ENCODE measurements at places on chromosomes 3 and 15.

DNA sequence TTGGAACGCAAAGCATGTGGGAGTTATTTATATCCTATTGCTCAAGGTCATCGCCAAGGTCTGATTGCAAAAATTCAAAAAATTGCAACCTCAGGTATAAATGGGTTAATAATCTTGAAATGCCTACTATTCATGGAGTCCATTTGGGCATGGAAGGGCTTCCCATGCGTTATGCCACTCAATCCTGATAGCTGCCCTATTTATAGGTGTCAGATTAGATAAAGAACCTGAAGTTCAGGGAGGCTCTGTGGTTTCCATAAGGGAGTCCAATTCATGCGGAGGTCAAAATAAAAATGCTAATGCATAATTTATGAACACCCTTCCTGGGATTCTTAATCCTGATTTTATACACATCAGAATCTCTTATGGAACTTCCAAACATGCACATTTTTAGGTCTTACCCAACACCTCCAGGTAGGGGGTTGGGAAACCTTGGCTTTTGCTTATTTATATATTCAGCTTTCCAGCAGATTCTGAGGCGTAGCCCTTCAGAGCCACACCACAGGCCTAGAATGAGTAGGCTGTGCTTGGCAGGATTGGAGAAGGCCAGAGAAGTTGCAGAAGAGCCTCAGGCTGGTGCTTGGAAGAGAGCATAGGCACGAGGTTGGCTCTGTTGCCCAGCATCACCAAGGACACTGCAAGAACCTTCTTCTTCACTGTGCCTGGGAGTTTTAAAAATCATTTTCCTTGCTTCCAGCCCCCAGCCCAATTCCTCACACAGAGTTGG lies 324.4 kb upstream of the CFAP20DC start:
- DNase-seq, result no peak

GRCh38 chr3:13561376-13561775 lies 12.5 kb downstream of the FBLN2 start:
- DNase-seq, result no peak

DNA sequence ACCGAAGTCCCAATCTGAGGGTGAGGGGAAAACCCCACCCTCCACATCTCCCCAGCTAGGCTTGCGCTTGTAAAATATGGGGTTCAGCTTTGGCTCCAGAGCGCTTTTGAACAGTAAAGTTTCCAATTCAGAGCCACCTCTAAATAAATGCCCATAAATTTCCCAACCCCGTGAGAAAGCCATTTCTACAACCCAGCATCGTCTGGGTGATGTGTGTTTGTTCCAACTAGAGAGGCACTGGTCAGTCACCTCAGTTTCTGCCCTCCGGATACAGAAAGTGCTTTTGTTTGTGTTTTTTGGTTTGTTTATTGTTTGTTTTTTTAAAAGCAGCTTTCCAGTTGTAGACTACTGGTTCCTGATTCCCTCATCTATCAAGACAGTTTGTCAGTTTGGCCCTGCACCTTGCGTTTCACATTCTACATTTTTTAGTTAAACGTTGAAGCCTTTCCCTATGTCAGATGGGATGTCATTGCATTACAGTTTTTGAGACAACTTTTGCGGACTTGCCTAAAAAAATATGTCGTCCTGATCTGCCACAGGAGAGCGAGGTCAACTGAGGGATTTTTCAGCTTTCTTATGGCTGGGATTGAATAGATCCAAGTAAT lies 15.0 kb upstream of the SOX2 start:
- DNase-seq, result no peak

DNA sequence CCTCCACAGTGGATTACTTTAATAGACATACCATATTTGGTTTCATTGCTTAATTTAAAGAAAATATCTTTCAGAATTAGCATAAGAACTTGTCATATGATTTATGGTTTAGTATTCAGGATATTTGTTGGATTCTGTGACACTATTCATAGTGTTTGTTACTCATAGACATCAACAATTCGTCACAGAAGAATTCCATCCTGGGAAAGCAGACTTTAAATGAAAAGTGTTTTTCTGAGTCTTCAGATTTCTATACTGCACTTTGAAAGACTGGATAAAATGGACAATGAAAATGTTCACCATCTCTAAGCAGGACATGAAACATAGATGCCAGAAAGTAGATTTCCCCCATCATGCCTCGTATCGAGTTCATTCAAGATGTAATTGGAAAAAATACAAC lies 435.6 kb upstream of the ONECUT1 start:
- no peak for DNase-seq

DNA sequence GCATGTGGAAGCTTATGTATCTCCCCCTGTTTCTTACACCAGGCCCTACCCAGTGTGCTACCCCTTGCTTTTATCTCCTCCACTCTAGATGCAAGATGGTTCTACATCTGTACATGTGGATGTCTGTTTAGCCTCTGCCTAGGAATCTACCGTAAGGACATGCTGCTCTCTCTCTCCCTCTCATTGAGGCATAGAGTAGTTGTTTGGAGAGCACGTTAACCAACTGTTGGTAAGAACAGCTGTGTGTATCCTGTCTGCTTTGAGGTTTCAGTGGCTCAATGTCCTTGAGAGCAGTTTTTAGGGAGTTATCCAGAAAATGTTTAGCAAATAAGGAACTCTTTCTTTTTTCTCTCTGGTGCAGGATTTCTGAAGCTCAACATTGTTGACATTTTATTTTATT lies 152.8 kb downstream of the DNAJB8 start:
- no peak for DNase-seq

- peak; percentile 75 for DNase-seq
These were observed 366.1 kb upstream of the ZNF385D start for GRCh38 chr3:22117091-22117490.

GRCh38 chr3:152261329-152261728 lies 7.4 kb upstream of the MBNL1 start:
- DNase-seq, result no peak

DNA sequence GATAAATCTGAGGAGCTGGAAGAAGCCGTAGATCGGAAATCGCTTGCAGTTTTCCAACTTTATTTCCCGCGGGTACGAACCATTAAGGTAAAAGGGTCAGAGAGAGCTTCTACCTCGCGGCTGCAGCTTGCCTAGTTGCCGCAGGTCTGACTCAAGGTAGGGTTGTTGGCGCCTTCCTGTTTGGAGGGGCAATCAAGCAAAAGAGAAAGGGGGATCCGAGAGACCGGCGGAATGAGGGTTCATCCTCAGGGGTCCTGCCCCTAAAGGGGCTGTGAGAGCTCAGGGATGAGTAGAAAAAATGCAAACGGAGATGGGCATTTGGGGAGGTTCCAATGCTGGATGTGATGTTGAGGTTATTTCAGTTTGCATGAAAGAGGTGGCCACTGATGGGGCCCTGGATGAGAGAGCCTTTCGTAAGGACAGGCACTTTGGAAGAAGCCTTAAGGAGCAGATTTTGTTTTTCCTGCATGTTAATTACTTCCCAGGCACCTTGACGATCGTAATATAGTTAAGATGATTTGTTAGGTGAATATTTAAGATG lies 265.4 kb downstream of the CGGBP1 start:
- DNase-seq, result no peak

GRCh38 chr15:80494351-80494751 lies 90.2 kb downstream of the ARNT2 start:
- DNase-seq, result no peak

DNA sequence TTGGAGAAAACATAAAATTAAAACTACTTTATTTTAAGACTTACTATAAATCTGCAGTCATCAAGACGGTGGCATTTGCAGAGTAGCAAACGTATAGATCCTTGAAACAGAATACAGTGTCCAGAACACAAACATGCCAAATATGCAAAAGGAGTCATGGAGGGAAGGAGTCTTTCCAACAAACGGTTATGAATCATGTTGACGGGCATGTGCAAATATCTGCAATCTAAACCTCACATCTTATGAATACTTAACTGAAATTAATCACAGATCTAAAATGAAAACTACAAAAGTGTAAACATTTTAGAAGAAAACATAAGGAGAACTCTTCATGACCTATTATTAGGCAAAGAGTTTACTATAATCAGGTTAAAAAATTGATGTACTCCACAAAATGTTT lies 69.4 kb downstream of the TFRC start:
- peak; percentile 20 for DNase-seq

DNA sequence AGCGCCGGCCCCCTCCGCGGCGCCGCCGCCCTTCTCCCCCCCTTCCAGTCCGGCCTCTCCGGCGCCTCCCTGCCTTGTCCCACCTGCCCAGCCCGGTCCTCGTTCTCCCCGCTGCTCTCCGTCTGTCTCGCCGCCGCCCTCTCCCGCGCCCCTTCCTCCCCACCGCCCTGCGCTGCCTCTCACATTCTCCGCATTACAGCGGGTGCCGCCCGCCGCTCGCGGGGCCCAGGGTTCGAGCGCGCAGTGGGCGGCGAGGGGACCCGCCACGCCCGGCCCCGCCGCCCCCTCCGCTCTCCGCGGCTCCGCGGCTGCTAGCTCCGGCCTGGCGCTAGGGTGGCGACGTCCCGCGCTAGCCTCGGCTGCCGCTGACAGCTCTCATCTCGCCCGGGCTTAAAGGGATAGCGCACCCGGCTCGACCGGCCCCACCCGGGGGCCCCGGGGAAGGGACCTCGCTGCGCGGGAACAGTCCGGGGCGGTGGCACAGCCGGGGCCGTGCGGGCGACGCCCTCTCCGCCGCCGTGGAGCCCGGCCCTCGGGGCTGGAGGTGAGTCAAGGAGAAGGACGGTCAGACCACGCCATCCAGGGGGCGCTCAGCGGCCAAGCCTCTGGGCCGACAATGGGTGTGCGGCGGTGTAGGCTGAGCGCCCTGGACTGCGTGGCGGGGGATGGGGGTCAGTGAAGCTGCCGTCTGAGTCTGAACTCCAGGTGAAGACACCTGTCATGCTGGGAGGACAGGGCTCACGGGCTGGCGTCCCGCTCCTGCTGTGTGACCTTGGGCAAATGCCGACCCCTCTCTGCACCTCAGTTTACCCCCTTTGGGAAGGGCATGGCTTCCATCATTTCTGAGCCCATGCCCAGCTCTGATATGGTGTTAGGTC lies 187.4 kb upstream of the LINGO1 start:
- peak; percentile 26 for DNase-seq

- peak; percentile 5 for DNase-seq
These were observed 336.2 kb upstream of the TPM1 start for GRCh38 chr15:62706317-62706716.

DNA sequence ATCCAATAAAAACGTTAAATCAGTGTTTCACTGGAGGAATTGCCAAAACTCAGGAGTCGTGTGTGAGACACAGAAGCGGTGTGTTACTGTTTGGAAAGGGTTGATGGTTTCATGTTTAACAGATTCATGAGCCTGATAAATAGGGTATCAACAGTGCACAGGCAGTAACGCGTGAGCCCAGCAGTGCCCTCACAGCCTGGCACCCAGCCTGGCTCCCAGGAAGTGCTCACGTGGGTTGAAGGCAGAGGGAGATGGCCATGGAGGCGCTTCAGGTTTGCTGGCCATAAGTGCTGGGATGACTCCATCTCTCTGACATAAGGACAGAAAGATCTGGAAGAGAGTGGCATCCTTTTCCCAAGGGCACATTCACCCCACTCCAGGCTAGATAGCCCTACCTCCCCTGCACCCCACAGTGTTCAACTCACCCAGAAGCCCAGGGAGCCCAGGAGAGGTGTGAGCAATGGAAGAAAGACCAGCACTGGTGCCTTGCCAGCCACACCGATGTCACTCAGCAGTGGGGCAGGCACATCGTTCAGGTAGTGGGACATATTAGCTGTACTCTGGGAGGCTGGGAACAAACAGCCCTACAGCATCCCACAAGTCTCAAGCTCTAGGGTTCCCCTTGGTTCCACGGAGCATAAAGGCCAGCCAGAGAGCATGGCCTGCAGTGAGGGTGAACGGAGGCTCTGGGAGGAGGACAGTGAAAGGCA lies 164.3 kb downstream of the LRRK1 start:
- DNase-seq, result no peak

DNA sequence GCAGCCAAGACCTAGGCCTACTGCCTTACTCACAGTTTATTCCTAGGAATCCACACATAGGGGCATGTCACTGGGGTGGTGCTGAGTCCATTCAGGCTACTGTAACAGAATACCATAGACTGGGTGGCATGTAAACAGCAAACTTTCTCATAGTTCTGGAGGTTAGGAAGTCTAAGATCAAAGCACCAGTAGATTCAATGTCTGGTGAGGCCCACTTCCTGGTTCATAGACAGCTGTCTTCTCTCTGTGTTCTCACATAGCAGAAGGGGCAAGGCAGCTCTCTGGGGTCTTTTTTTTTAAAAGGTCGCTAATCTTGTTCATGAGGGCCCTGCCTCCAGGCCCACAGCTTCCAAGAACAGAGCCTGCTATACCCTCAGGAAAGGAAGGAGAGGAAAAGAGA lies 113.9 kb upstream of the MANF start:
- DNase-seq, result no peak

- peak; percentile 37 for DNase-seq
These were observed 82.9 kb downstream of the RAP2B start for GRCh38 chr3:153244961-153245360.

DNA sequence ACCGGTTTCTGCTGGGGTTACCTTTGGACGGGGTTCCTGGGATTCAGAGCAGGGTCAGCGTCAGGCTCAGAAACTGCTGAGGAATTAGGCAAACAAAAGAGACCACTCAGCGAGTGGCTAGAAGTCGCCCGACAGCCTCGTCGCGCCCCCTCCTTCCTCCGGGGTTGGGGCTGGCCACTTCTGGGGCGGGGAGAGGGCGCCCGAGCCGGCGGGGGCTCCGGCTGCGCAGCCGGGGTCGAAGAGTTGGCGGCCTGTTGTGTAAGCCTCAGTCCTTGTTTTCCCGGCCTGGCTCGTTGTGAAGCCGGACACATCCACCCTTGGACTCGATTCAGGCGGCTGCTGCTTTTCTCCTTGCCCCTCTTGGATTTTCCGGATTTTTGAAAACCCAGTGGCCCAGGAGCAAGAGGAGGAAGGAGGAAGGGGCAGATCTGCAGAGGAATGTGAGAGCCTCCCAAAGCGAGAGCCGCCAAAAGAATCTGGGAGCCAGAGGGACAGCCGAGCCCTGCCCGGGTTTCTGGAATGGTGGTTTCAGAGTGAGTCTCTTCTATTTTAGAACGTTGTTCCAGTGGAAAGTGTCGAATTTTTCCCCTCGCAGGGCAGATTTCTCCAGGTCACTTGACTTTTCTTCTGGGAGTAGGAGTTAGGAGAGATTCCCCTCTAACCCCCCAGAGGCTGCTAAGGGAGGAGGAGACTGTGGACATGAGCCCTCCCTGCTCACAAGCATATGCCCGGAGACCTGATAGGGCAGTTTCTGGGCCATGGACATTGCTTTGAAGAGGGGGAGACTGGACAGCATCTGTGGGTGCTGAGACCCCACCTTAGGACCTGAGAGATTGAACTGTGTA lies 666 bp downstream of the SNX33 start:
- peak; percentile 46 for DNase-seq

DNA sequence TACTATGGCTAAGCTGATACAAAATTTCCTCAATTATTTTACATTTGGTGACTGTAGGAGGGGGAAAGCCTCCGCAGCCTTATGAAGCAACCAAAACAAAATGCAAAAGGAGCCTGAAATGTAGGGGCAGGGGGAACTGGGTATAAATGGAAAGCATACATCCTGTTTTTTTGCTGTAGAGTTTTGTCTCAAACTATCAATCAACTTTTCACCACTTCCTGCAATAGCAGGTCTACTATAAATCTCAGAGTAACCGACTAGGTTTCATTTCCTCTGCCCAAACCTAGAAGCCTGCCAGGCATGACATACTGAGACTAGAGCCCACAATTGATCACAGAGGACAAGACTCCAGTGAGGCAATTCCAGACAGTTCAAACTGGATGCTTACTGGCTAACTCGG lies 91.3 kb downstream of the SHQ1 start:
- no peak for DNase-seq
